HuH-7 (cell line): ENCODE measurements at places on chromosomes 7 and 10.

- no peak for DNase-seq
Observed at GRCh38 chr7:136956232-136956631, 87.8 kb downstream of the CHRM2 start.

DNA sequence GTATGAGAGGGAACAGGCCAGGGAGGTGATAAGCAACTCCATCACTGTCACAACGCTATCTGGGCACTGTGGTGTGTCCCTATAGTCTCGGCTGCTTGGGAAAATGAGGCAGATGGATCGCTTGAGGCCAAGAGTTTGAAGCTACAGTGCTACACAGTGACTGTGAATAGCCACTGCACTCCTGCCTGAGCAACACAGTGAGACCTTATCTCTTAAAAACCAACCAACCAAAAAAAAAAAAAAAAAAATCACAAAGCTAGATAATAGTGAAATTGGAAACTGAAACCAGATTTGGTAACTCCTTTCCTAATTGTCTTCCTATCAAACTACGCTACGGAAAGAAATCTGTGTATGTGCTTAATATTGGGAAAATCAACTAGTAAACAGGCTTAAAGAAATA is 14.1 kb downstream of the MICU1 start:
- no peak for DNase-seq

DNA sequence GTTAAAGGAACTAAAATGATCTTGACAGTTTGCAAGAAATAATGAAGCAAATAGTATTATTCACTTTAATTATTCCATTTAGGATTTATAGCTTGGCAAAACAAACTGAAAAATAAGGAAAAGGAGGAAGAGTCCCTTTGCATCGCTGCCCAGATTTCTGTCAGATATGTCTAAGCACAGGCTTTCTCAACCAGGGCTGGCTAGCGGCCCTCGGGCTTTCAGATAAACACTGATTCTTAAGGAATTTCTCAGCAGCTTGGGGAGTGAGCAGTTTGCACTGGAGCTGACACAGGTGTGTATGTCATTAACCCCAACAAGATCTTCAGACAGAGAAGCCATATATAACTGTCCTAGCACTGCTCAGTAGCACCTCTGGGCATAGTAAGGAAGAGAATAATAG is 47.9 kb upstream of the SEMA3D start:
- DNase-seq = no peak

DNA sequence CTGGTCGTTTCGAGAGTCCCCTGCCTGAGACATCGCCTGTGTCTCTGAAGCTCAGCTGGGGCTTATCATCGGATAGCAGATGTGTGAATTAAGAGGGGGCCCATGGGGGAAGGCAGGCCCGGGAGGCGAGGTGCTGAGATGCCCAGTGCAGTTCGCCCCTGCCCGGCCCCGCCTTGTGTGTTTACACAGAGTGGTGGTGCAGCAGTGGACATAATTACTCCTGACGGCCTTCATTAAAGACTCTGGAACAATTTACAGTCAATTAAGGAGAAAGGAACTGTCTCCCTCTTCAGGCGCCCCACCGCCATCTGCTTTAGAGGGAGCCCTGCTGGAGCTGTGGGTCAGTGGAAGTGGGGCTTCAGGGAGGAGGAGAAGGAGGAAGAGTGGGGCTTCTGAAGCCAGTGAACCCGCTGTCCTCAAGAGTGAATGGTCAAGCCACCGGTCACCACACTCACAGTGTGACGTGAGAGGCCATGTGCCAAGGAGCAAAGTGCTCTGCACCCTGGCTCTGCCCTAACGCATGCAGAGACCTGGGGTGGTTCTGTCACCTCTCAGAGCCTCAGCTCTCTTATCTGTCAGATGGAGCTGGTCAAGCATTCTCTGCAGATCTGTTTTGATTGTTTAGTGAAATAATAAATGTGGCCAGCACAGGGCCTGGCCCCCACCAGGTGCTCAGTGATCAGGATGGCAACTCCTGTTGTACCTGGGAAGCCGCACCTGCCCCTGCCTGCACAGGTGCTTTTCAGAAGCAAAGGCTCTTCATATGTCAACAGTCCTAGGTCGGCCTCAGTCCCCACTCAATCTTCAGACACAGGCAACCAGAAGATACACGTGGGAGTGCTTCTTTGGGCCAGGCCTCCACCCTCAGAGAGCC is 65.6 kb downstream of the CDH23 start:
- DNase-seq = no peak

- DNase-seq = no peak
Observed at GRCh38 chr10:126687121-126687606, 16.7 kb upstream of the C10orf90 start.

DNA sequence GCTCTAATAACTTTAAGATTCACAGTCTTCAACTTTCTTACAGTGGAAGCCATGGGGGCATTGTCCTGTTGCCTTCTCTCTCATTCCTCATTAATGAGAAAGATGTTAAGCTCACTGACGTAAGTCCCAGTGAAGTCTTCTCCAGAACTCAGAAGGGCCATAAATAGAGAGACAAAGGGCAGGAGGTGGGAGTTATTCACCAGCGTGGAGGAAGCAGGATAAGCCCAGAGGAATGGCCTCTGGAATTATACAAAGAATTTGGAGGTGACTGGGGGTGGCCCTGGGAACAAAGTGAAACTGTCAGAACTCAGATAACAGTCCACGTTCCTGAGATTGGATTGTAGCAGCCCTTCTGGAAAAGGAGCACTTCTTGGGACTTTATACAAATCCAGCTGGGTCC is 52.4 kb downstream of the SORBS1 start:
- DNase-seq = no peak

DNA sequence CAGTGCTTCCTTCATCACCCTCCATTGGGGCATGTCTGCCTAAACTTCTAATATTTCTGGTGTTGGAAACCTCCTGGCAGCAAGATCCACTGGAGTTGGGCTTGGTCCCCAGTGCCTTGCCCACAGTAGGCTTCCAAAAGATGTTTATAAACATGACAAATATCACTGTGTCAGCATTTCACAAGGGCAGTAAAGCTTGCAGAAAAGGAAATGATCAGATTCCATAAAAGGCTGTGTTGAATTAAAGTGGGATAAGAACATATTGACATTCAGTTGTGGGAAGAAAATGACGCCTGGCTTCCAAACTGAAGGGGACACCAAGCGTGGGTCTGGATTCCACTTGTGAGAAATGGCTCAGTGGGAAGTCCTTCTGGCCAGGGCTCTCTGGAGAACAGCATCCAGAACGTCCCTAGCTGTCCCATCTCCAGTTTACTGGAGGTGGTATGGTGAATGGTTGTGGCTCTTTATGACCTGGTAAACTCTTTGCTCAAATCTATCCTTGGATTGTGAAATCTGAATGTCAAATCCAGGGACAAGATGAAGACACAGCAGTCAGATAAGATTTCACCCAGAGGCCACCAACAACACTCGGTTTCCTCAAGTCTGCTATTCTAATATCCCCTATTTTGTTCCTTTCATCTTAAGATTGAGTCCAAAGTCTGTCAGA is 287.2 kb downstream of the TNS3 start:
- peak; percentile 43 for DNase-seq

GRCh38 chr10:32376771-32377170 is 29.8 kb upstream of the EPC1 start:
- DNase-seq = no peak

DNA sequence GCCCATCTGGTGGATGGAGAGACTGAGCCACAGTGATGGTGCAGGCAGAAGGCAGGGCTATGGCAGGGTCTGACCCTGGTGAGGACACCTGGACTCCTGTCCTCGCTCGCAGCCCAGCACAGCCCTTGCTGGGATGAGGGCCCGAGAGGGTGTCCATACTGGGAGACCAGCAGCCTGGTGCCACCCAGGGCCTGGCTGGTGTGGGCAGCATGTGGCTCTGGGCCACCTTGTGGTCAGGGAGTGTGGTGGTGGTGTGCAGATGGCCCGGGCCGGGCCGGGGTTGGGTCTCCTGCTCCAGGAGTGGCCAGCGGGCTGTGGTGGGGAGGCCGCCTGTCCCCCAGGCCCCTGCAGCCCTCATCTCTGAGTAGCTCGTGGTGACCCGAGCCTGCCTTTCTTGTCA is 14.9 kb downstream of the ADCY1 start:
- DNase-seq = no peak

- DNase-seq = no peak
Observed at GRCh38 chr7:14430926-14431325, 441.5 kb upstream of the ETV1 start.

GRCh38 chr10:97222326-97222961 is 36.7 kb upstream of the SLIT1 start:
- no peak for DNase-seq
